Stimulated activated CD4-positive, alpha-beta T cell treated with anti-CD3 and anti-CD28 coated beads, Interleukin-1b, Interleukin-23, amount 100 ng/mL, for 4 hours (primary cell): ENCODE measurements at places on chromosomes 11 and 22.

DNA sequence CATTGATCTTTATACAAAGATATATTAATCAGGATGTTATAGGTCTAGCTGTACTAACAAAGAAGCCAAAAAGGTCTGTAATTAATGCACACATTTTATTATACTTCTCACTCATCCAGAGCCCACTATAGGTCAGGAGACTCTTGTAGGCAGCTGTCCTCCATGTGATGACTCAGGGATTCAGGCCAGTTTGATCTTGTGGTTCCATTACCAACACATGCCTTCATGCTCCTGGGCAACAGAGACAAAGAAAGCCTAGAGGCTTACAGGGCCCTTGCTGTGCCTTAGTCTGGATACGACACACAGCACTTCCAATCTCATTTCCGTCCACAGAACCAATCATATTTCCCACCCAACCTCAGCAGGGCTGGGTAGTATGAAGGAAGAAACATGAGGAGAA, 150.3 kb upstream of the NCAM1 start:
- DNase-seq = no peak

DNA sequence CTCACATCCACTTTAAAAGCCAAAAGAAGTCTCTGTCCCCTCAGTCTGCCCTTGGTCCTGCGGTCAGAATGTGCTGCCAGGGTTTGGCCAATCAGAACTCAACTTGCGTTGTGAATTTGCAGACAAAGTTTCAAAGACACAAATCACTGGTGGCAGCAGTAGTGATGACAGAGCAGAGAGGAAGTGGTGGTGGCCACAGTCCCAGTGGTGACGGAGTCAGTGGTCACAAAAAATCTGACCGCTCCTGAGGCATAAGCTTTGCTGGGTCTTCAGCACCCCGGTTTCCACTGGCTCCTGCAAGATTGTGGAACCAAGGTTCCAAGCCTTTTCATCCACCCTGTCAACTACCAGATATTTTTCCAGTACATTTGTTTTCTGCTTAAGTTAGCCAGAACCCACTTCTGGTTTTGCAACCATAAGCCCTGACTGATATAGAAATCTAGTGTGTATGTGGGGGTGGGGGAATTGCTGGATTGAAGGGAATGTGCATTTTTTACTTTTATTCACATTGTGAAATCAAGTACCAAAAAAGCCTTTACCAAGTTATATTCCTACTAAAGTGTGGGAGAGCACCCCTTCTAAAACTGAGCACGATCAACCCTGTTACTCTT, 112.3 kb downstream of the TMPRSS5 start:
- DNase-seq = no peak

- DNase-seq = no peak
Observed at GRCh38 chr11:86938900-86939880, 16.0 kb downstream of the FZD4 start.

- DNase-seq = no peak
Observed at GRCh38 chr22:20279662-20280134, 11.6 kb upstream of the RTN4R start.

- DNase-seq = no peak
Observed at GRCh38 chr11:119384332-119384731, 2.8 kb upstream of the USP2 start.

- no peak for DNase-seq
Observed at GRCh38 chr22:34501366-34501965, 564.5 kb upstream of the ISX start.

- no peak for DNase-seq
Observed at GRCh38 chr11:15213471-15214231, 98.9 kb downstream of the INSC start.

GRCh38 chr22:19730655-19731360, 7.5 kb downstream of the GP1BB start:
- DNase-seq = peak; percentile 89

- DNase-seq = no peak
Observed at GRCh38 chr11:15699978-15700377, 585.3 kb downstream of the INSC start.

GRCh38 chr22:29306835-29307595, 565 bp downstream of the GAS2L1 start:
- DNase-seq = peak; percentile 37

DNA sequence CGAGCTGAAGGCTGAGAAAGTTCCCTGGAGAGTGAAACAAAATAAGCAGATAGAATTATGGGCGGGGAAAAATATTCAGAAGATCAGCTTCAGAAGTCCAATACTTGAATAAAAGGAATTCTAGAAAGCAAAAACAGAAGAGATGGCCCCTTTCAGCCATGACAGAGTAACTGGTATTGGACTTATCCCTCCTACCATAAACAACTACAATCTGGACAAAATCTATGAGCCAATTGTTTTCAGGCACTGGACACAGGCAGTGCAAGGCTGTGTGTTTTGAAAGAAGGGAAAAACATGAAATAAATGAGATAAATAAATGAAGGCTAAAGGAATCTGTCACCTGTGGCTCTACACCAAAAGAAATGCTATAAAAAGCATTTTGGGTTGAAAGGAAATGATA, 25.7 kb downstream of the FEZ1 start:
- DNase-seq = no peak

GRCh38 chr11:115159207-115159606, 345.0 kb downstream of the CADM1 start:
- no peak for DNase-seq

DNA sequence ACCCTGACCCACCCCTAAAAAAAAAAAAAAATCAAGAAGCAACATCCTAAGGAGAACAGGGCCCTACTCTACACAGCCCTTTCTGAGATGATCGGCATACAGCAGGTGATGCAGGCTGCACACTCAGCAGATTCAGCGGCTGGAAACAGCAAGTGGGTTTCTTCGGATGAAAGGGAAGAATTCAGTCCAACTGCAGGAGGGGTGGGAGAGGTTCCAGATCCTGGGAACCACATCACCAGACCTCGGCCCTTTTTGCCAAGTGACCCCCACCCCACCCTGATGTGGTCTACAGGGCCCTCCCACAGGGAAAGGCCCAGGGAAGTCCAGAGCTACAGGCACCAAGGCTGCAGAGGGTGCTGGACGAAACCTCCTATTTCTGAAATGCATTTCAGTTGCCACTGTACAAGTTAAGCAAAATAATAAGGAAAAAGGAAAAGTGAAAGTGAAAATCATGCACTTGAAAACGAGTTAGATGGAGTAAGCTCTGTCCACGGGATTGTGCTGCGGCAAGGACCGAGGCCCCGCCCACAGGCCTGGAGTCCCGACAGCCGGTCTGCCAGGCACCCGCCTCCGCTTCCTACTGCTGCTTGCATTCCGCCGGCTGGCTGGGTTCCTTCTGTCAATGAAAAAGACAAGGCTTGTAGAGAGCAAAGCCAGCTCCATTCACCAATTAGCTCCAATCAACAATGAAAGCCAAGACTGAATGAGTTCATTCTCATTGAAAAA, 16.0 kb upstream of the PHLDA2 start:
- DNase-seq = no peak

DNA sequence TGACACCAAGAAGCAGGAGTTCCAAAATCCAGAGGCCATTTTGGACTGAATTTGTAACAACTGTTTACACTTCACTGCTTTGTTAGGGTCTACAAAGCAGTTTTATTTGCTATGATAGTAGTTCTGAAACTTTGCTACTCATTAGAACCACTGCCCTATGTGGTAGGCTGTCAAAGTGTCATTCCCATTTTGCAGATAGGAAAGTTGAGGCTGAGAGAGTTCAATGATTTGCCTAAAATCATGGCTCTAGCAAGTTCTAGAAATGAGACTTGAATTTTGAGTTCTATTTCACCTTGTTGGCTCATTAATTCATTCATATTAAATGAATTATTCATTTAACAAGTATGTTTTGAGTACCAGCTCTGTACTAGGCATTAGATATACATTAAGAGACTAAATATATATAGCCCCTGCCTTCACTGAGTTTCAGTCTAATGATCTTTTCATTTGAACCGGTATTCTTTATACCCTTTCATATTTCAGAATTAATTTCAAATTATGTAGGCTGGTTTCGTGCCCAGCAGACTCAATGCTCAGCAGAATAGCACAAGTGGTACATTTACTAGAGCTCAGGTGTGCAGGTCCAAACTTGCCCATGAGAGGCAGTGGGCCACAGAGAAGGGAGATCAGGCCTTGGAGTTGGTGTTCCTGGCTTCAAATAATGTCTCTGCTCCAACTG, 93.5 kb downstream of the ME3 start:
- DNase-seq = no peak

GRCh38 chr22:39494471-39495120, 7.5 kb upstream of the MIEF1 start:
- DNase-seq = no peak

DNA sequence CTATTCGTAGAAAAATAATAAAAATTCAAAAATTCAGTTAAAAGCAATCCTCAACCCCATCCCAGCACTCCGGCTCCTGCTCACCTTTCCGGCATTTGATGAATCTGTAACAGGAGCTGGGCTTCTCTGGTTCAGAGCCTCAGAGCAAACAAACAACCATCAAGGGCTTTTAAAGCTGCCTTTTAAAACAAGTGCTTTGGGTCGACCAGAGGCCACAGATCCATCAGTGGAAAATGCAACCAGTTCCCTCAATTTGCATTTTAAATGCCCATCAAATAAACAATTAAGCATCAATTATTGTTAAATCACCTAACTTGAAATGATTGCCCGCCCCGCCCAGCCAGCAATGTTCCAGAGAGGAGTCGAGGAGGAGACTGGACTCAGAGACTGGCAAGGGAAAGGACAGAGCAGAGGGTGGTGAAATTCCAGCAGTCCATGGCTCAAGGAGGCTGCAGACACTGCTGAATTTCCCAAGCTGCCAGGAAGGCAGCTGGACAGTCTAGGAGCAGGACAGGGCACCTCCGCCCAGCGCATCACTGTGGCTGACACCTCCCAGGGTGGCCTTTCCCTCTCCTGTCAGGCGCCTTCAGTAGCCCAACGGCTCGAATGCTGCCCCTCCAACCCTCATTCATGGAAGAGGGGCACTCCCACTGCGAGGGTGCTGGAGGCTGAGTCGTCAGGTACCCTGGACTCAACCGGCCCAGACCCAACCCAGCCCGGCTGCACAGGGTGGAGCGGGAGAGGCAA, 7.5 kb downstream of the FXYD6 start:
- no peak for DNase-seq

GRCh38 chr11:75823946-75824345, 8.9 kb downstream of the UVRAG start:
- DNase-seq = no peak
